Hematopoietic multipotent progenitor cell treated with erythropoietin and hydrocortisone succinate and interleukin-3 and kit ligand, for 17 days (in vitro differentiated cells): ENCODE measurements at places on chromosomes 4 and X.

DNA sequence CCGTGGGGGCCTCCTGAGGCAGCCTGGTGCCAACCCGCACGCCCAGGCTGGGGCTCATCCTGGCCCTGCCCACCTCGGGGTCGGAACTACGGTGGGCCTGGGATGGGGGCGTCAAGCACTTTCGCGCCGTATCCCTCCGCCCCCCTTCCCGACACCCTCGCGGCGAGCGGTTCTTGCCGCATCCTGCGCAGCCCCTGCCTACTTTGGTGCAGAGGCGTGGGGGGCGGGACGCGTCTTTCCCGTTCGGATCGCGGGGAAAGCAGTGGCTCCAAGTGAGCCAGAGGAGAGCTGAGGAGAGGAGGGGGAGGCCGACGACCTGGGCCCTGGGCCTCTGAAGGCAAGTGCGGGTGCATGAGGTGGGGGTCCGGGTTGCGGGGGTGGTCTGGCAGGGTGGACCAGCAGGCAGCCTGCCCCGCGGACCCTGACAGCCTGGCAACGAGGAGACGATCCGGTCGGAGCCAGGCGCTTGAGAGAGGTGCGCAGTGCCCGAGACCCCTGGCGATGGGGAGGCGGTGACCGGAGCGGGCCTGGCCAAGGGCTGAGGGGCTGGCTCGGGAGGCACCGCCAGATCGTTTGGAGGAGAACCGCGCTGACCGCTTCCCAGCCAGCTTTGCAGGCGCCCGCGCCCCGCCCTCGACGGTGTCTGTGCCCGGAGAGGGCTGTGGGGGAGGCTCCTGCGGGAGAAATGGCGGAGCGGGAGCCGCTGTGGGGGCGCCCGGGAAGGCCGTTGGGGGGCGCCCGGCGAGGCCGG lies at the start of gene GPRASP2:
GPRASP2 (plus strand) TSS at position 233 of the 751 bp plus-strand sequence. CDS start 2,422 bp downstream, outside the sequence.
- no peak for DNase-seq

- DNase-seq = no peak
Measured at GRCh38 chr4:167397586-167397985, 163.3 kb upstream of the SPOCK3 start.

- DNase-seq = no peak
Measured at GRCh38 chr4:120919358-120919757, 3.2 kb downstream of the PRDM5 start.

DNA sequence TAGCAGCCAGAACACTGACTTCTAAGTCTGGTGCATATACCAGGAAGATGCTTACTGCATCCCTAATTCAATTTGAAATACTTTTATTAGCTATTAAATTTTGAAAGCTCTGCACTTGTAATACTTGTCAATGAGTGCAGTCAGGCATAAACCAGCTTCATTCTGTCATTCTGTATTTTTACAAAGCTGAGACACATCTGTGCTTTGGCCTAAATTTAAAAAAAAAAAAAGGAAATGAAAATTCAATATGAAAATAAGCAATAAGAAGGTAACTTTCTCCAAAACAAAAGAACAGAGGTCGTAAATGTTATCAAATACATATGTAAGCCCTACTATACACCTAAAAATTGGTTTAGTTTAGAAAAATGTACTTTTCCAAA lies 7.0 kb downstream of the SMIM14 start:
- no peak for DNase-seq

DNA sequence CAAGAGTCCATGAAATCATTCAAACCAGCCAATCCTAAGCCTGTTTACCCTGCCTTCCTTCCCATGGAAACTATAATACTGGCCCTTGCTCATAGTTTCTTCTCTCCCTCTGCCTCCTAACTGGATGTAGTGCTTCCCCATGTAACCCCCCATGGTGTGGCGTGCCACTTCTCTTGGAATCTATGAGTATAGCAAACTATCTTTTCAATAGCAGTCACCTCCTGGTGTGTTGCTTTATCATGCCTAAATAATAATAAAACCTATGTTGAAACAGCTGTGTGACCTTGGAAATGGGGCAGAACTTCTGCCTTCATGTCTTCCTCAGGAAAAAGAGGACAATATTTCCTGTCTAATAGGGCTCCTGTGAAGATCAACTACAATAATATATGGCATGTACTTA lies 234.8 kb upstream of the EDNRA start:
- no peak for DNase-seq

DNA sequence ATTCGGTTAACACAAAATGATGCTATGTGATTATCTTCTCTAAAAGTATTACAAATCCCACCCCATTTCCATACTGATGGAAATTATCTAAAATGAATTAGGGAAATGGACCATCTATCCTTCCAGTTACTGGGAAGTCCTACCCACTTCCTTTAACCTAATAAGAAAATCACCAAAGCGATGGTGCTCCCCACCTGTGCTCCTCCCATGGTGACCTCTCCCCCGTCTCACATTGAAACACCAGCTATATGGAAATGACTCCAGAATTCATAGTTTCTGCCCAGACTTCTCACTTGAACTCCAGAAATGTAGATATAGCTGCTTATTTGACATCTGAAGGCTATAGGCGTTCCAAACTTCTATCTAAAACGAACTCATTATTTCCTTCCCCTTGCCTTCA lies 48.5 kb downstream of the CCKAR start:
- no peak for DNase-seq

DNA sequence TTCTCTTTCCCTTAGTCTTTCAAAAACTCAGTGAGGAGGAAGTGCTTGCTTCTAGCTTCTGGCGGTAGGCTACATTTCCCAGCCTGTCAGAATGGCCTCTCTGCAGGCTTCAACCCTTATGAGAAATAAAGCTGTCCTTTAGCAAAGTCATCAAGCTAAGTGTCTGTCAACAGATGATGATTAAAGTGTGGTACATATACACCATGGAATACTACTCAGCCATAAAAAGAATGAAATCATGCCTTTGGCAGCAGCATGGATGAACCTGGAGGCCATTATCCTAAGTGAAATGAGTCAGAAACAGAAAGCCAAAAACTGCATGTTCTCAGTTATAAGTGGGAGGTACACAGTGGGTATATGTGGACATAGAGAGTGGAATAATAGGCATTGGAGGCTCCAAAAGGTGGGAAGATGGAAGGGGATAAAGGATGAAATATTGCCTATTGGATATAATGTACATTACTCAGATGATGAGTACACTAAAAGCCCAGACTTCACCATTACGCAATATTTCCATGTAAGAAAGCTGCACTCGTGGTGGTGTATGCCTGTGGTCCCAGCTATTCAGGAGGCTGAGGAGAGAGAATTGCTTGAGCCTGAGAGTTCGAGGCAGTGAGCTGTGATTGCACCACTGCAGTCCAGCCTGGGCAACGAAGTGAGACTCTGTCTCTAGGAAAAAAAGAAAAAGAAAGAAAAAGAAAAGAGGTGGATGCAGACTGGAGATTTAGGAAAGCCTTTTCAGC lies 7.9 kb downstream of the TRIM2 start:
- DNase-seq = no peak

- no peak for DNase-seq
Measured at GRCh38 chr4:172287117-172287516, 473.9 kb downstream of the GALNTL6 start.

- no peak for DNase-seq
Measured at GRCh38 chr4:2343476-2343875, 75.0 kb downstream of the ZFYVE28 start.

DNA sequence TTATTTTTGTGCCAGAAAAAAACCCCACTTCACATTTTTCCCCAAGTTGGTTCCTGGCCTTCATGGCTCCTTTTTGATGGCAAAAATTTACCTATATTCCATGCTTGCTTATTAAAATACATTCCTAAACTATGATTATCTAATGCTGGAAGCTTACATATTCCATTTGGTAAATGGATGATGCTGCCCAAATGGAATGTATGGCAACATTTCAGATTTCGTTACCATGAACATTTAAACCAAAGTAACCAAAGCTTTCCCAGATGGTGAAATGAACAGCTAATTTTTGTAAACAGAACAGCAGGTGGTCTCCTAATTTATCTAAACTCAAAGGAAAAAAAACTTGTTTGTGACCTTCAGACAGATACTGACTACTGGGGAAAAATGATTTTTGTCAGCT lies 110.8 kb upstream of the TEX13A start:
- DNase-seq = no peak

GRCh38 chrX:45894864-45895645 lies 650.2 kb downstream of the ZNF674 start:
- DNase-seq = no peak

- DNase-seq = no peak
Measured at GRCh38 chr4:38113132-38113531, 152.9 kb downstream of the PTTG2 start.

- no peak for DNase-seq
Measured at GRCh38 chr4:185822791-185823190, 10.8 kb upstream of the SORBS2 start.

DNA sequence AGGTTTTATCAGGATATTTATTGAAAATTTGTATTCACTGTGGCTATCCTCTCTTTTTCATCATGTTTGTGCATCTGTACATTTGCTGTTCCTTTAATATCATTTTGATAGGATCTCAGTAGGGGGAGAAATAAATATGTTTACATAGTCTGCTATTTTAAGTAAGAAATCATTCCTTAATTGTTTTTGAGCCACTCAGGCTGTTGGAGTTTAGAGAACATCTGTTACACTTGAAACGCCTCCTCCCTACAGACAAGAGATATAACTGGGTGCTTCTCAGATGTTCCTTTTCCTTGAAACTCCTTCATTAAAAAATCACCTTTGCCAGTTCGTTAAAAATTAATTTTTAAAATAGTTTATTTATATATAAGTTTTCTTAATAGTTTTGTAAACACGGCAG lies 59.4 kb downstream of the QRFPR start:
- no peak for DNase-seq

- DNase-seq = no peak
Measured at GRCh38 chr4:168831585-168831918, 178.5 kb downstream of the CBR4 start.

GRCh38 chrX:49951524-49952193 lies 29.3 kb downstream of the CLCN5 start:
- DNase-seq = no peak

DNA sequence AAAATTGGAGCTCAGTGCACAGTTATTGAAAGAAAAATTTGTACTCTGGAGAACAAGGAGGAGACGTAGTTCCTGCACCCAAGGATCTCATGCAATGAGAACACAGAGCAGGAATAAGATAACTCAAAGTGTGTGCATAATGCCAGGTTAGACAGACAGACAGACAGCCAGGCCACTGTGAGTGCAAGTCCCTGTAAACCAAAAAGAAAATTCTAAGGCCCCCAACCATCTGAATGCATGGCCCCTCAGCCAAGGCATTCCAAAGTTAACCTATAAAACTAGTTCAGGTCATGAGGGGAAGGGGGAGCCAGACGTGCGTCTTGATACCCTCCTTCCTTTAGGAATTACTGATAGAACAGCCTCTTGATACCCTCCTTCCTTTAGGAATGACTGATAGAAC lies 94.5 kb upstream of the ENPP6 start:
- no peak for DNase-seq

DNA sequence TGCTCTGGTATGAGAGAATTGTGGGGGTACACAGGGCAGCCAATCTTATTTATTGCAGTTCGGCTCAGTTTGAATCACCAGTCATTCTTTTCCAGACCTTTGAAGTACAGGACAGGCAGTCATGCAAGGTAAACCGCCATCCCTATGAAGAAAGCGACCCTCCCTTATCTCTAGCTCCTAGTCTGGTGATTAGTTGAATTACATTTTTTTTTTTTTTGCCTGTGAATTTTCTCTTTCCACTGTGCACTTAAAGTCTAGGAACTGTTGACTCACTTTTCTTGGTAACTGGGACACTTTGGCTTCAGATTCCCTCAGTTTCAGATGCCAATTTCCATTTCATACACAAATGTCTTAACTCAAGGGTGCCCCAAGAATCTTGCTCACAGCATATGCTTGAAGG lies 82.4 kb upstream of the FAM9C start:
- no peak for DNase-seq

GRCh38 chrX:55119271-55119670 lies 30.5 kb downstream of the PAGE2 start:
- DNase-seq = no peak

GRCh38 chrX:44915361-44915868 lies 42.4 kb downstream of the KDM6A start:
- DNase-seq = peak; percentile 59

GRCh38 chr4:31016322-31017061 lies 296.3 kb downstream of the PCDH7 start:
- DNase-seq = no peak

- no peak for DNase-seq
Measured at GRCh38 chrX:45164021-45164621, 36.6 kb downstream of the DIPK2B start.

- DNase-seq = no peak
Measured at GRCh38 chr4:106287353-106287969, 28.5 kb downstream of the TBCK start.

DNA sequence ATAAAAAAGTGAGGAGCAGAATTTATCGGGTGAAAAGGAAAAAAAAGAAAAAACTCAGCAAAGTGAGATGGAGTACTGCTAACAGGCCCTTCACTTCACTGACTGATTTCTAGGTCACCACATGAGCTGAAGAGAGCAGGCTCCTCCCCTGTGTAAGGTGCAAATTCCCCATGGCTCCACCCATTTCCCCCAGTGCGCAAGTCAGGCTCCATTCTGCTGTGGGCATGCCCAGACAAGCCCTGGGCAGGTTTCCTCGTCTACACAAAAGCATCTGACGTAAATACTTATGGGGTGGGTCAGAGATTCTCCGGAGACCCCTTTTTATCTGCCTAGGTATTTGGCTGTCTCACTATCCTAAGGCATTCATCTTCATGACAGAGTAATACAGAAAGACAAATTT lies 157.9 kb downstream of the MAGEB5 start:
- no peak for DNase-seq

DNA sequence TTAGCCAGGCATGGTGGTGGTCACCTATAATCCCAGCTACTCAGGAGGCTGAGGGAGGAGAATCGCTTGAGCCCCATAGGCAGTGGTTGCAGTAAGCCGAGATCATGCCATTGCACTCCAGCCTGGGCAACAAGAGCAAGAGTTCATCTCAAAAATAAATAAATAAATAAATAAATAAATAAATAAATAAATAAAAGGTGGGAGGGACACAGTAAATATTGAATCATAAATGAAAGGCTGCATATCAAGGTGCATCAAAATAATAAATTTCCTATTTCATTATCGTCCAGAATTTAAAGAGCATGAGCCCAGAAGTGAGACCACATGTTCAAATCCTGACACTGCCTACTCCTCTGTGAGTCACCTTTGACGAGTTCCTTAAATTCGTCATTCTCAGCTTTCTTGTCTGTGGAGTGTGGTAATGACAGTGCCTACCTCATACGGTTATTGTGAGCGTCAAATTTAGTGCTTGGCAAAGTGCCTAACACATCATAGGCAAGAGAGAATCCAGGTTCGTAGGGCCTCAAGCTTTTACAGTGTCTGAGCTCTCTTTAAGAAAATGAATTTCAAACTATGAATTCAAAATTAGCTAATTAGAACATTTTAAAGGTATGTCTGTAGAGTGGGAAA lies 49.9 kb downstream of the IL15 start:
- no peak for DNase-seq

DNA sequence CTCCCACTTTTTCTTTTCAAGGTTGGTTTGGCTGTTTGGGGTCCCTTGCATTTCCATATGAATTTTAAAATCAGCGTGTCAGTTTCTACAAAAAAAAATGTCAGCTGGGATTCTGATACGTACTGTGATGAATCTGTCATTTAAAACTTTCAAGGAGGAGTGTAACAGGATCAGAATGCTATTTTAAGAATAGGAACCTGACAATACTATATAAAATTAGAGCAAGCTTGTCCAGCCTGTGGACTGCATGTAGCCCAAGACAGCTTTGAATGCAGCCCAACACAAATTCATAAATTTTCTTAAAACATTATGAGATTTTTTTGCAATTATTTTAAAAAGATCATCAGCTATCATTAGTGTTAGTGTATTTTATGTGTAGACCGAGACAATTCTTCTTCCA lies 56.5 kb downstream of the TMEM164 start:
- no peak for DNase-seq

GRCh38 chrX:85994228-85994627 lies 53.1 kb downstream of the CHM start:
- no peak for DNase-seq
